Activated T-cell treated with anti-CD3 and anti-CD28 coated beads, Interleukin-2, amount 50 U/mL, for 72 hours (primary cell): ENCODE measurements at places on chromosomes 7 and 10. TPM values are rescaled to one million over a fixed set of nuclear protein-coding genes. Genes with fewer than 3 reads are reported as not detected.

PLEKHS1 gene
- total RNA-seq = not detected

GOLGA7B gene
- 0.83 TPM for total RNA-seq

ZNF488 gene
- 0.36 TPM for total RNA-seq

CYP2E1 gene
- 1.4 TPM for total RNA-seq

GRCh38 chr7:14748461-14748860 is 154.1 kb downstream of the DGKB start:
- no peak for DNase-seq

GRCh38 chr10:76188216-76188615 is 756.8 kb downstream of the LRMDA start:
- no peak for DNase-seq

GRCh38 chr10:104387130-104387888 is 33.7 kb downstream of the CFAP58 start:
- no peak for DNase-seq

DNA sequence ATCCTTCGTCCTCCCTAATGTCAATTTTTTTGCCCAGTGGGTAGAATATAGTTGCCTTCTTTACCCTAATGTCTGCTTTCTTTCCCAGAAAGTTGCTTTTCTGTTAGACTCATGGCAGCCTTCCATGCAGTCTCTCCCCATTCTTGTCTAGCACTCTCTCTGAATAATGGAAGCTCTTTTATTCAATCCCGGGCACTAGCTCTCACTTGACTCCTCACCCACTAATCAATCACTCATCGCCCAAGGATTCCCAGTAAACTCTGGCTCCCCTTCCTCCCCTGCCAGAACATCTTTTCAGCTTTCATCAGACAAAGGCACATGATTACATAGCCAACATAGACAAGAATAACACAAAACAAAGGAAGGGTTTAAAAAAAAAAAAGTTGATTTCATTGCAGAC is 100.2 kb upstream of the RELN start:
- no peak for DNase-seq

GRCh38 chr7:146411975-146412374 is 295.4 kb downstream of the CNTNAP2 start:
- no peak for DNase-seq

DNA sequence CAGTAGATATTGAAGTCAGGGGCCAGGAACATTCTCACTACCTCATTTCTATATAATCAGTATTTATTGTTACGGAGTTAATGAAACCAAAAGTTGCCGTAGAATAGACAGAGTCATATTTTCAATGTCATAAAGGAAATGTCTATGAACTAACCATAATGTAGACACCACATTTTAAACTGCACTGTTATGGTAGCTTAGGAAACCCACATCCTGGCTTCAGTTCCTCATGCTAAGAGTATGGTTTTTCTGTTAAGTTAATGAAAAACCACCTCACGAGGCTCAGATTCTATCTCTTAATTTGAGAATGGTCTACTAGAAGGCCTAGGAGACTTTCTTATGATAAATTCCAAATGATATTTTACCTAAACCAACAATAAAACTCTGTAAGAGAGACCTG is 166.5 kb downstream of the TMEM26 start:
- peak; percentile 6 for DNase-seq

DNA sequence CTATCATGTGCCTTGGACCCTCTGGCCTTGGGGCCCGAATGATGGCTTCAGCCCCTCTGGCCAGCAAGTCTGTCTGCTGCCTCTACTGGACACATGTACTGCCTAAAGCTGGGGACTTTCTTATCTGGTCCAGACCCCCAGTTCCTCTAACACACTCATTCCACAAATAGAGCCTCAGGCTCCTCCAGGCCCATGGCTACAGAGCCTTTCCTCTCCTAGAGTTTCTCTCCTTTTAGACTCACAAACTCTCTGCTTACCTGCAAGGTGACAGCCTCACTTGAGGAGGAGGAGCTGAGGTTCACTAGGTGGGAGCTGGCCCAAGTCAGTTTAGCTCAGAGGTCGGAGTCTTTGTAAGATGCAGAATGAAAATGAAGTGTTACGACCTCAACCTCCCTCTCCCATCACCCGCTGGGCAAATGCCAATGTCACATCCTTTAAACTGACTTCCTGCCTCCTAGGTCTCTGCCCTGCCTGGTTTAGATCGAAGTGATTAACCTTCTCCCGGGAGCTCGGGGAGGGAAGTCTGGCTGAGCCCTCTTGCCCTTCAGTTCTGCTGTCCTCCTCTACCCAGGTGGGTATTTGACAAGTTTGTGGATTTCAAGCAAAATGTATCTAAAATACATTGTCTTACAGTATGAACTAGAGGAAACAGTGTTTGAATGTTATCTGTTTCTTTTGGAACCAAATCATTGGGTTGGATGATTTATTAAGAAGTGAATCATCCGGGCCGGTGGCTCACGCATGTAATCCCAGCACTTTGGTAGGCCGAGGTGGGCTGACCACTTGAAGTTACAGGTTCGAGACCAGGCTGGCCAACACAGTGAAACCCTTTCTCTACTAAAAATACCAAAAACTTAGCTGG is 71.9 kb upstream of the TNS3 start:
- DNase-seq = no peak

- peak; percentile 56 for DNase-seq
Measured at GRCh38 chr10:73908853-73909539, 1.9 kb upstream of the PLAU start.

GRCh38 chr10:121313119-121313875 is 284.9 kb downstream of the FGFR2 start:
- no peak for DNase-seq

- DNase-seq = peak; percentile 67
Measured at GRCh38 chr10:80530251-80530650, 7.5 kb upstream of the SH2D4B start.
